ENCODE measurements at places on chromosomes 4 and X.

DNA sequence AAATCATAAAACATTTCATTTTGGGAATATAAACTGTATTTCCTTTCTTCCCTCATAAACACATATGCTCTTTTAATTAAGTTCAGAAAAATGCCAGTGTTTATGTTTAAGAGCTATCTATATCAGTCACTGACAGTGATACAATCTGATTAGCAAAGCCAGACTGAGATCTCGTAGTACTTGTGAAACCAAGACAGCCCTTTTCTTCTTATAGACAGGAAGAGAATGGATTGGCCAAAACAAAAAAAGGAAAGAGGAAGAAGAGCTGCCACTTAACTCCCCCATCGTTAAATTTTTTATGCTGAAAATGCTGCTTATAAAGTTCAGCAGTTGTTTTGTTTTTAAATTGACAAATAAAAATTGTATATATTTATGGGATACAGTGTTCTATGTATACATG is 87.4 kb downstream of the PLAC1 start:
- DNase-seq = peak; percentile 23

GRCh38 chr4:141668200-141668910 is 32.0 kb downstream of the IL15 start:
- no peak for DNase-seq

DNA sequence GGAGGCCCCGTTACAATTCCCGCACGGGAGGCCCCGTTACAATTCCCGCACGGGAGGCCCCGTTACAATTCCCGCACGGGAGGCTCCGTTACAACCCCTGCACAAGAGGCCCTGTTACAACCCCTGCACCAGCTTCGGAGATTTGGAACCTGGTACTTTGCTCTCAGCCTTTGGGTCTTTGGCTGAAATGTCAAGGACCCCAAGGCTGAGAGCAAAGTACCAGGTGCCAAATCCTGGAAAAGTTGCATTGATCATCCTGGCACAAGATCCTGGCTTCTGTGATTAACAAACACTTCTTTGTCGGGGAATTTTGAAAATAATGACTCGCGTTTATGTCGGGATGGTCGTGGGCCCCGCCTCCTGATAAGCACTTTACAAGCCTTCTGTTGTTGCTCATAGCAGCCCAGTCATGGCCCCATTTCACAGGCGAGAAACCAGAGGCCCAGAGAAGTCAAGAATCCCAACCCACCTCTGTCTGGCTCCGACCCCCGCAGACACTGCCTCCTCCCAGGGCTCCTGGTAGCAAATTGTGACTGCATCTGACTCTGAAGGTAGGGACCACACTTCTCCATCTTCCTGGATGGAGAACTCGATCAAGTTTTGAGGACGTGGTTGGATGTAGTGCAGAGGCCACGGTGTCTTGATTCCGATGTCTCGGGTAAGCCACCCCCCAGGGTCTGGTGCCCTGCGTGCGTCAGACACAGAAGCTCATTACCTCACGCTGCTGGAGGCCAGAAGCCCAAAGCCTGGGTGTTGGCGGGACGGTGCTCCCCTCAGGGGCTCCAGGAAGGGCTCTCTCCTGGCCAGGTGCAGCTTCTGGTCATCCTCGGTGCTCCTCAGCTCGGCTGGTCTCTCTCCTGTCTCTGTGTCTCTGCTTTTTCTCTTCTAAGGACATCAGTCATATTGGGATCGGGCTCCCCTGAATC is 60.3 kb downstream of the ADRA2C start:
- DNase-seq = no peak

DNA sequence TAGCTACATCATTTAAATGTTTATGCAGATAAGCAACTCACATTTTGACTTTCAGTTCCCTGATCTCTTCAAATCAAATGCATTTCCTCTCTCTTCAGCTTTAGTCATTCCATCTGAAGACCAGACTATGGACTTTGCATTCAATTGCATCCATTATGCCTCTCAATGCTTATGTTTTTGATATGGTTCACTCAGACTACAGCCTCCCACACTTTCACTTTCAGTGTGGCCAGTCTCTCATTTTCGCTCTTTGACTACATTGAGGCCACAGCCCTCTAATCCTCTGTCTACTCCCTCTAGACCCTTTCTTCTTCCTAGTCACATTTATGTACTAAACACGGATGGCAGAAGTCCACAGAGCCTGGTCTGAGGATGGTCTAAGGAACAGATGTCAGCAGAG is 24.5 kb upstream of the VEGFC start:
- peak; percentile 43 for DNase-seq

DNA sequence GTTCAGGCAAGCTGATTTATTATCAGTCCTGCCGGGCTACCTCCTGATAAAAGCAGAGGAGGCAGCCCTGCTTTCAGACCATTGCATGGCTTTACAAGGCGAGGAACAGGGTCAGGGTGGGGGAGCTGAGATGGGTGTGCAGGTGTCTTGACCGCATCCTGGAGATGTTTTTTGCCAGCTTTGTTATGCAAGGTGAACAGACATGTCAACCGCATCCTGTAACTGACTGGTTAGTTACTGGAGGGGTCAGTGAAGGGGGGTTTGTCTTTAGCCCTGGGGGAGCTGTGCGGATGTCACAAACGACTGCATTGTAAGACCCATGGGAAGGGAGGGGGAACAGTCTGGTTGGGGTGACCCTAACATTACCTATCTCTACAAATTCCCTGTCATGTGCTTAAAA is 10.0 kb downstream of the ADAM29 start:
- DNase-seq = peak; percentile 96

- DNase-seq = no peak
These were observed 28.3 kb downstream of the ENOX2 start for GRCh38 chrX:130874751-130875150.

DNA sequence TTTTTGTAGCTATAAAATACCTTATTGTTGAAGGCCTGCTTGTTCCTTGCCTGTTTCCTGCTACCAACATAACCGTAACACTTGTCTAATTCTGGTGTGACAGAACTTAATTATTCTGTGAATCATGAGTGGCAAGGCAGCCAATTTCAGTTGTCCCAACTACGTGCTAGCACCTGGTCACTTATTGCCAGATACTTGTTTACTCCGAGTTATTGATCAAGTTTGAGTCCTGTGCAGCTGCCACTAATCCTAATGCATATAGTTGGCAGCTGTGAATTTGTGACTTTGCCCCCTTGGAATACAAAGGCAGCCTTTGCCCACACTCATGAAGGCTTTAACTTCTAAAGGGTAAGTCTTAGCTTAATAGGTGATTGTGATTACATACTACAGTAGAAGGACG is 7.8 kb upstream of the RNF128 start:
- no peak for DNase-seq

GRCh38 chr4:182448281-182449151 is 205.3 kb downstream of the TENM3 start:
- DNase-seq = peak; percentile 57

GRCh38 chr4:41215969-41216293 is 1.6 kb upstream of the APBB2 start:
- no peak for DNase-seq

DNA sequence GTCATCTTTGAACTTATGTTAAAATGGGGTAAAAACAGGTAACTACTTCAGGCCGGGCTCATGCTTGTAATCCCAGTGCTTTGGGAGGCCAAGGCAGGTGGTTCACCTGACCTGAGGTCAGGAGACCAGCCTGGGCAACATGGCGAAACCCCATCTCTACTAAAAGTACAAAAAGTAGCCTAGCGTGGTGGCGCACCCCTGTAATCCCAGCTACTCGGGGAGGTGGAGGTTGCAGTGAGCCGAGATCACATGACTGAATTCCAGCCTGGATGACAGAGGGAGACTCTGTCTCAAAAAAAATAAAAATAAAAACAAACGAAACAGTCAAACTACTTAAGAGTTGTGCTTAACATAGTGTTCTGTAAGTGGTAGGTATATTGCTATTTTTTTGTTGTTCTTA is 2.5 kb downstream of the DDX3X start:
- no peak for DNase-seq

GRCh38 chrX:113802837-113803236 is 781.0 kb upstream of the HTR2C start:
- no peak for DNase-seq

- DNase-seq = no peak
These were observed 100.6 kb downstream of the ADRA2C start for GRCh38 chr4:3866813-3867129.

GRCh38 chr4:15811703-15812337 is 33.7 kb downstream of the CD38 start:
- no peak for DNase-seq

DNA sequence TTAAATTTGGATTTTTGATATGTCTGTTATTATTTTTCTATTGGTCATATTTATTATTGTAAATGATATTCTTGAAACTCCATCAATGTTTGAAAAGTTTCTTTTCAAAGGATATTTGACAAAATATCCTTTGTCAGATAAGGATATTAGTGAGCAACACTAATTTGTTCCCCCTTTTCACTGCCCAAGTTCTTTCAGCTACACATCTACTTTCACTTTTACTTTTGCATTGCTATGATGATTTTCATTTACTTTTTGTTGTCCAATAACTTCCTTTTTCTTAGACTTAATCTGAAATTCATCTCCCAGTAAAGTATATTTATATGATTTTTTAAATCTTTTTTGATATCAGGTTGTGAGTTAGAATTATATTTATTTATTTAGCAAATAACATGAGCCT is 542.3 kb upstream of the ADGRL3 start:
- DNase-seq = no peak

GRCh38 chrX:117636826-117637225 is 479.8 kb downstream of the KLHL13 start:
- DNase-seq = no peak

GRCh38 chr4:96352051-96352517 is 512.2 kb downstream of the PDHA2 start:
- DNase-seq = peak; percentile 6

GRCh38 chrX:94662689-94663088 is 988.7 kb downstream of the FAM133A start:
- no peak for DNase-seq

DNA sequence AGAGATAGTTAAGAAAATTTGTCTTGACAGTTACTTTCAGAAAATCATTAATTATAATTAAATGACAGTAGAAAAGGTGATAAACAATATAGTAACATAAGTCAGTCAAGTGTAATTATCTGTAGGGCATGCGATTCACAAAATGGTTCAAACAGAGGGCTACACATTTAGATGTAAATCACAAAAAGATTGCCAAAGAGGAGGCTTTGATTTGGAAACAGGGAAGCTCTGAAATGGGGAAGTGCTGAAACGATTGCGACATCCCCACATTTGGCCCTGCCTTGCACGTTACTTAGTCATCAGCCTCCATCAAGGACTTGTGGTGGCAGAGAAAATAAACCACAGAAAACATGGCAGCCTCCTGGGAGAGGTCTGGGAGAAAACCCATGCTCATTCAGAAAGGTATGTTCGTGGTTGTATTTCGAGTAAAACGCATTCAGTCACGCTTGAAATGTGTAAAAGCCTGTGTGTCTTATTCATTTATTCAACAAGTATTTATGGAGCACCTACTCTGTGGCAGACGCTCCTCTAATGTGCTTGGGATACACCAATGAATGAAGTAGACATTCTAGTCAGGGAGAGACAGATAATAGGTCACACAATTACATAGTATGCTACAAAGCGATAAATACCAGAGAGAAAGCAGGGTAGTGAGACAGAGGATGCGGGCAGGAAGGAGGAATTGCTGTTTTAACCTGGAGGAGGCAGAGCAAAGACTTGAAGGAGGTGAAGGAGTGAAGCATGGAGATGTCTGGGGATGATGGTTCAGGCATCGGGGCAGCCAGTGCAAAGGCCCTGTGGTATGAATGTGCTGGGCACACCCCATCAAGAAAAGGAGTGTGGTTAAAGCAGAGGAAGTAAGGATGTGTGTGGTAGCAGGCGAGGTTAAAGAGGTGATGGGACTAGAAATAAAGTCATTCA is 7.8 kb downstream of the RBM47 start:
- DNase-seq = peak; percentile 95

DNA sequence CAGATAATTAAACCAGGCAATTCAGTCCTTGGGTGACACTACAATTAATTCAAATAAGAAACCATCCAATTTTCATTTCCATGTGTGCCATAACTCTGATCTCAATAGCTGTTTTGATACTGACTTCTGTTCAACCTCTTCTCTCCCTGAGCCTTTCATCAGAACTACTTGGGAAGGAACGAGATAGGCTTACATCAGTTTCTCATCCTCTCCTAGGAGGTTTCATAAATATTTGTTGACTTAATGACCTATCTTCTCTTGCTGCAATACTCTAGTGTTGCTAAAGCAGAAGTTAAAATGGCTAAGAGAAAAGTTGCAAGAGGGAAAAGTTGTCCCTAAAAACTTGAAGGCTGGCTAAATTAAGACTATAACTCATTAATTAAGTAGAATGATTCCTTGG is 41.8 kb downstream of the PRKG2 start:
- no peak for DNase-seq

GRCh38 chr4:116215622-116216021 is 869.8 kb downstream of the TRAM1L1 start:
- no peak for DNase-seq

- DNase-seq = no peak
These were observed 5.9 kb downstream of the SMIM43 start for GRCh38 chr4:121758925-121759568.

DNA sequence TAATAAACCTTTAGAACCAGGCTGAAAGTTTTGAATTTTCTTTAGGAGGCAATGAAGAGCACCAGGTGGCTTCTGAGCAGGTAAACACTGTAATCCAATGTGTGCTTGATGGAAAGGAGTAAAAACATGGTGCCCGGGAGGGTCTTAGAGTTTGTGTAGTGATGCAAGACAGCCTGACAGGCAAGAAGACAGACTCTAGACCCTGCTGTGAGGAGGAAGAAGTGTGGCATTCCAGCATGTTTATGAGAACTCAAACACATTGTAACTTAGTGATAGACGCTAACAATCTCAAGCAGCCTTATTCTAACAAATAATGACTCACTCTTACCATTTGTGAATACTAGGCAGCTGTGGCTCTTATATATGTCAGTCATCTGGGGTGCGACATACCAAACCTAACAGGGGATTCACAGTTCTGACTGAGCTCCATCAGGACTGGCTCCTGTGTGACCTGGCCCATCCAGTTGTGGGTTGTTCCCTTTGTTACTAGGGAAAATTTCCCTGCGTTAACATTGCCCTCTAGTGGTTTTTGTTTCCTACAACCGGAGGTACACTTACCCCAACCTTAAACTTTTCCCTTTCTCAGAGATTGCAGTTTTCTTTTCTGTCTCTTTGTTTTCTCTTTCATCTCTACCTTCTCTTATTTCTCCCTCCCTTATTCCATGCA is 53.8 kb downstream of the VSIG4 start:
- DNase-seq = peak; percentile 74

- DNase-seq = peak; percentile 47
These were observed 2.9 kb upstream of the NWD2 start for GRCh38 chr4:37241647-37242046.

Measured in GM12865 (cell line).